ENCODE measurements at places on chromosomes 2 and 18.

GRCh38 chr2:233934524-233934923 is 17.4 kb downstream of the TRPM8 start:
- no peak for DNase-seq

DNA sequence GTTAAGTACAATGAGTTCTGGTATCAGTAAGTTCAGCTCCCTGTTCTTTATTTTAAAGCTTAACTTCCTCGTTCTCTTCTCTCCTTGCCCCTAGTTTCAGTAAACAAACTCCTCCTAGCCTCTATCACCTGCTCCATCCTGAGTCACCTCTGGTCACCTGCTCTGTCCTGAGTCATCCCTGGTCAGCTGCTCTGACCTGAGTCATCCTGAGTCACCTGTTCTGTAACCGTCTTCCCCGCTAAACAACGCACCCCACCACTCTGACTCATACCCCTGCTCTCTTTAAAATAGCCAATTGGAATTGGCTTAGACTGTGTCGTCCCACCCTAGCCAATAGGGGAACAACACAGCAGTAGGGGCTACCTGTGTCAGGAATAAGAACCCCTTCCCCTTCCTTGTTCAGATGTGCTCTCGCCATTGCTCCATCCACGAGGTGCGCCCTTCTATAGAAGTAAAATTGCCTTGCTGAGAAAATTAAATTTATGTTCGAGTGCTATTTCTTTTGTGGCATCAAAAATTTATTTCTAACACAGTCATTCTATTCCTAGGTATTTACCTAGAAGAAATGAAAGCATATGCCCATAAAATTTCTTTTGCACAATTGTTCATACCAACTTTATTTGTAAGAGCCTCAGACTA is 24.9 kb upstream of the RMND5A start:
- DNase-seq, result no peak

GRCh38 chr2:119177171-119177837 is 18.8 kb upstream of the C1QL2 start:
- no peak for DNase-seq

DNA sequence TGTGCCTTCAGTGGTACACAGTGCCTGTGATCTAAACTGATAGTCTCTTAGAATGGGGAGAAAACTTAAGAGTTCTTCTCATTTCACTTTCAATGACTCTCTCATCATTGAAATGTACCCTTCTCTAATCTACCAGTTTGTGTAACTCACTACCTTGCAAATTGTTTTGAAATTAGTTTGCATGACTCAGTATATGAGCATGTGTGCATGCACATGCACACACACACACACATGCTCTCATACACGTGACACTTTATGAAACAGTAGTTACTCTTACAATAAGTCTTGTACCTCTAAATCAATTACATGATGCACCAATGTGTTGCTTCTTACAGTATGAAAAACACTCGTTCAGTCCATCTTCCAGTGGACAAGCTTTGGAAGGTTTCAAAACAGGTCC is 10.6 kb downstream of the LYPD6B start:
- no peak for DNase-seq

GRCh38 chr2:153858250-153858649 is 13.5 kb upstream of the GALNT13 start:
- no peak for DNase-seq

GRCh38 chr2:204255526-204255925 is 289.7 kb upstream of the PARD3B start:
- no peak for DNase-seq

- DNase-seq, result no peak
Measured at GRCh38 chr2:47282621-47283272, 120.2 kb upstream of the MSH2 start.

GRCh38 chr18:48036226-48036625 is 105.8 kb upstream of the SMAD2 start:
- DNase-seq, result no peak

DNA sequence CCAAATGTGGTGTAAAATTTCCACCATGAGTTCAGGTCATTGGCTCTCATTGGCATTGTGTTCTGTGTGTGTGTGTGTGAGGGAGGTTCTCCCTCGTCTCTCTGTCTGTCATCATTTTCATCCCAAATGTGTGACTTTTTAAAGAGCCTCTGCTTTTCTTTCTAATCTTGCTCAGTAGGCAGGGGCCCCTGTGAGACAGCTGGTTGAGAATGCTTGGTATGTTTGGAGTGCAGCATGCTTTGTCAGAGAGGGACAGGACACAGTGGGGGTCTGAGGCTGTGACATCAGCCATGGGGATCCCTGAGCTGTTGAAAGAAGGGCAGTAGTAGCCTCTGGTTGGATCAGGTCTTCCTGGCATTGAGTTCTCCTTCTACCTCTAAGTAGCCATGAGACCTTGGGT is 10.6 kb downstream of the PTPRM start:
- DNase-seq, result no peak

GRCh38 chr2:100006516-100006915 is 135.9 kb downstream of the AFF3 start:
- DNase-seq, result no peak

DNA sequence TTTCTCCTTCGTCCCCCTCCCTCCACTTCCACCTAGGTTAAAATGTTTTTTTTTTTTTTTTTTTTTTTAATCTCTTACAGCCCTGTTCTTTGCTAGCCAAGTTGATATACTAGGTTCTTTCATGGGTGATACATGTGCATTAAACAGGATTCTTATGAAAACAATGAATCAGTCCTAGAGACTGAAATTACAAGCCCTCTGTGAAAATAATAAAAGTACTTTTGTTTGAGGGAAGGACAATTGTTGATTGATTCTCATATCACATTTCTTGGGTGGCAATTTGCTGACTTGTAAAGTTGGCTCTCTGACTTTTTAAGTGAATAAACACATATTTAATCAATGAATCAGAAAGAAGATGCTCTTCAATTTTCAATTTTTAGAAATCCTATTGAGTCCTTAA is 639.9 kb downstream of the LRP1B start:
- DNase-seq, result no peak

DNA sequence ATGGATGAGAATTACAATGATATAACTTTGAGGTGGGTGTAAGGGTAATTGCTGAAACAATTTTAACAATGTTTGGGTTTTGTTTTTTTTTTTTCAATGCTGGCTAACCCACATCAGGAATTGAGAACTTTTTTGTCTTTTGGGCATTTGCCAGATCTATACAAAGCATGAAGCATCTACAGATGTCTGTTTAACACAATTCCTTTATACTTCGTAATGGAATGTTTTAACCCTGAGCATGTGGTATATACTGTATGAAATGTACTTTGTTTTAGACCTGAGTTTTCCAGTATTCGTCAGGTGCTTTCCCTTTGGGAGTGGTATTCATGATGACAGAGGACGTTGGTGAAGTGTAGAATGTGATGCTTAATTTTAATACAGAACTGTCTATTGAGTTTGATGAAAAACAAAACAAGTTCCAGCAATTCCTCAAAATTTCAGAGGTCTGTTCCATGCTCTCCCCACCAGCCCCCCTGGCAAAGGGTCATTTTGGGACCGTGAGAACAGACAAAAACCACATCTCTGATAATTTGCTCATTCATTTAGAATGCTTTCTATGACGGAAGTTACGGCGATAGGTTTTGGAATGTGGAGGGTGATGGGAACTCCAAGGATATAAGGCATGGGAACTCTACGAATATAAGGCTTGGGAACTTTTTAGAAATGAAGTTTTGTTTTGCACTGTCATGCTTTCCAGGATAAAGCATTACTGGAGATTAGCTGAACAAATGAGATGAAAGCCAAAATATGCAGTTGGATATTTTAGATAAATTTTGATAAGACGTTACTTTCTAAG is 14.1 kb downstream of the LIMS1 start:
- no peak for DNase-seq

DNA sequence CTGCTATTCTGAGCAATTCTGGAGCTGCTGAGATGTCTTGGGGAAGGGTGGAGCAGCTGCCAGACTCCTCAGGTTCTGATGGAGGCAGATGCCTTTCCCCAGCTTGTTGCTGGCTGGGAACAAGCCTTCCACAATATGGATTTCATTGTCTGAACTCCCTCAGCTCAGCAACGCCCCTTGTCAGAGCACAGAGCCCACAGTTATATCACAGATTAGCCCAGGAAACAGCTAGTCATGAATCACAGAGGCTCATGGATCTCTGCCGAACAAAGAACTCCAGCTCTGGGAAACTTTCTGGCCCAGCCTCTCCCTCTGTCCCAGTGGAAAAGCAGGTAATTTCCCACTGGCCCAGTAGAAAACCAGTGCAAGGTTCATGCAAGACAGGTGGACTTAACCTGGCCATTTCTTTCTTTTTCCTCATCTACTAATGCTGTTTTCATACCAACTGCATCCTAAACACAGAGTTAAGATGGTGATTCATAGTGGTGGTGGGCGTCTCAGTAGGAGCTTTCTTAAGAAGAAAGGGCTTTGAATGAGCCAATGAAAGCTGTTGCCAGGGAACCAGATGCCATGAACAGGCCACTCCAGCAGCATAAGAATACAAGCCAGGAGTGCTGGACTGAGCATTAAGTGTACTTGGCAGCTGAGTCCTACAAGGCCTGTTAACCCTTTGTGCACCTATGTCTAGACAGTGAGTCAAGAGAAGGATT is 8.7 kb upstream of the KIAA2012 start:
- peak; percentile 96 for DNase-seq

DNA sequence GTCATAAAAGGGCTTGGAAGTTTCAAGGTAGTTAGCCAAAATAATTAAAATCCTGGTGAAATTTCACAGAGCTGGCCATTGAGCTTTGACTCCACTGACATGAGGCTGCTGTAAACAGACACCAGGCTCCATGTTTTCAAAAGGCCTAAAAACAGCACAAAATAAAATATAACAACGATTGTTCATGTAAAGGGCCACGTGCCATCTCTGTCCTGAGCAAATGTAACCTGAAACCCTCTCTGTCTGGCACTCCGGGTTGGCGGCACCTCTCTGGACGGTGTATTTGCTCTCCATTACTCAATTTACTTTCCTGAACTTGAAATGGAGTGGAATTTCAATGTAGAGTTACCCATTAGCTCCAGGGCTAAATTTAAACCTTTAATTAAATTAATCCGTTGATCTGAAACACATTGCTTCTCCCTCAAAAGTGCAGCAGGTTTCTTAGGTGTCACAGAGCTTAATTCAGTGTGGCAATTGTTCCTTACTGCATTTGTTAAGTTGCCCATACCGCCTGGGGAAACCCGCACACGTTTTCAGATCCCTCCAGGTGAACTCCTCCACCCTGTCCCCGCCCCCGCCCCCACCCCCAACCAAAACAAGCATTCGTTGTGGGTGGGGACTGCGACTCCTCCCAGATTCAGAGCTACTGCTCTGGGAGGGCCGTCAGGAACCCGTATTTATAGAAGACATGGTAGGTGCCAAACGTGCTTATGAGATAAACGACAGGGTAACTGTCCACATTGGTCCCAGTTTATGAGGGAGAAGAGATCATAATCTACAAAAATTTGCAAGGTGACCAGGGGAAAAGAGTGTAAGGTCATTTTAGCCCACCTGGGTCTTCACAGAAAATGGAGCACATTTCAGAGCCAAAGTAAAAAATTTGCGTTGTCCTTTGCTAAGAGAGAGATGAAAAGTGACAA is 1.2 kb upstream of the CABLES1 start:
- DNase-seq, result peak; percentile 53

DNA sequence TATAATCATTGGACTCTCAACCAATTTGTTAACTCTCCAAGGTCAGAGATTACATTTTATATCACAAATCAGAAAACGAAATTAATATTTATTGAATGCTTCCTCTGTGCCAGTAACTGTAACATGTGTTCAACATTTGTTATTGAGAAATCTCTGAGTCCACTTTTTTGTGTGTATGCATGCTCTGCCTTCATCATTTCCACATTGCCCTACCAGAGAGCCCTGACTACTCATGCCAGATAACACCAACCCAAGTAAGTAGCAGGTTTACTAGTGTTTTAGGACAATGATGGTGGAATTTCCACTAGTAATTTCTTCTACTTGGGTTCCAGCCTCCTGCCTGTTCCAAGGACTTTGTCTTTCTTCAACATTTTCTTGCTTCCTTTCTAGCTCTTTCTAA is 14.2 kb upstream of the FAP start:
- DNase-seq, result no peak

GRCh38 chr2:148926981-148927401 is 52.0 kb downstream of the KIF5C start:
- DNase-seq, result no peak

DNA sequence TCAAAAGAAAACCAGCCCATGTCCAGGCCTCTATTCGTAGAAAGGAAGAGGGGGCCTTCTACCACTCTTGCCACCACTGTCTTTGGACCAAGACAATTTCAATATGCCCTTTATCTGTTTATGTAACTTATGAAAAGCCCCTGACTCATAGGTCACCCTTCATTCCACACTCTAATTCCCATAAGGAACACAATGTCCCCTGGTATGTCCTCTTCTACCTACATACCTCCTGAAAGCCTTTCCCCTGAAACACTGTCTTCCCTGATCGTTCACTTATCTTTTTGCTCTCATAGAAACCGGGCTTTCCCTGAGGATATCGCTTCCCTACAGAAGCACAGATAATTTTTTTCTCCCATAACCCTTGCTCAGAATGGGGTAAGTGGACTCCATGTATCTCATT is 13.3 kb downstream of the EIF2AK3 start:
- DNase-seq, result no peak

GRCh38 chr2:128269990-128270671 is 48.5 kb downstream of the HS6ST1 start:
- DNase-seq, result no peak

DNA sequence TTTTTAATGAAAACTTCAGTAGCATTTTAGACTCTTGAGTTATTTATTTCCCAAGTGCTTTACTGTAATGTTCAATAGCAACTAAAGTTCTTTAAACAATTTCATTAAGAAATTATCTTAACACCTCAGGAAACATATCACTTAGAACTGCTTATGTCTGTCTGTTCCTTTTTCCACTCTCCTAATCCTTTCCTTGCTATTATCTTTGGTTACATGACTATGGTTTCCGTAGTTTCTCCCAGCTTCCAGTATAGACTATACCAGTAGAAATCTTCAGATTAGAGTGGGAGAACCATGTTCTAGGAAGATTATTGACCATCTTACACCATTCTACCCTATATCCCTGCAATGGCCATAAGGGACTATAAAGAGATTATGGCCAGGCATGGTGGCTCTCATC is 280.0 kb downstream of the EXOC6B start:
- no peak for DNase-seq

DNA sequence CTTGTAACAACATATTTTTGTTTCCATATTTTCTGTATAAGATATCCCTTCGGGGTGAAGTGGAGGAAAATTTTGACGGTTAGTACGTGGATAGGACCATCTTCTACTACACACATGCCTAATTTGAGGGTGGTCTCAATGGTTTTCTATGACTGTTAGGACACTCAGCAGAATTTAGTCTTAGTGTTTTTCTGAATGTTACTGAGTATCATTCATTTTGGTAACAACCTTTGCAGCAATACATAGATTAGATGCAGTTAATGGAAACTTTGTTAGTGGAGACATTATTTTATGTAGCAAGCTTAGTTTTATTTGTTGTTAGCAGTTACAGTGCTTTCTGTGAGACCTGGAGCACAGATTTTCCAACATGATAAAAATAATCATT is 1.6 kb downstream of the ITGAV start:
- no peak for DNase-seq
